Karpas-422 (cell line): ENCODE measurements at places on chromosomes 11 and 22.

DNA sequence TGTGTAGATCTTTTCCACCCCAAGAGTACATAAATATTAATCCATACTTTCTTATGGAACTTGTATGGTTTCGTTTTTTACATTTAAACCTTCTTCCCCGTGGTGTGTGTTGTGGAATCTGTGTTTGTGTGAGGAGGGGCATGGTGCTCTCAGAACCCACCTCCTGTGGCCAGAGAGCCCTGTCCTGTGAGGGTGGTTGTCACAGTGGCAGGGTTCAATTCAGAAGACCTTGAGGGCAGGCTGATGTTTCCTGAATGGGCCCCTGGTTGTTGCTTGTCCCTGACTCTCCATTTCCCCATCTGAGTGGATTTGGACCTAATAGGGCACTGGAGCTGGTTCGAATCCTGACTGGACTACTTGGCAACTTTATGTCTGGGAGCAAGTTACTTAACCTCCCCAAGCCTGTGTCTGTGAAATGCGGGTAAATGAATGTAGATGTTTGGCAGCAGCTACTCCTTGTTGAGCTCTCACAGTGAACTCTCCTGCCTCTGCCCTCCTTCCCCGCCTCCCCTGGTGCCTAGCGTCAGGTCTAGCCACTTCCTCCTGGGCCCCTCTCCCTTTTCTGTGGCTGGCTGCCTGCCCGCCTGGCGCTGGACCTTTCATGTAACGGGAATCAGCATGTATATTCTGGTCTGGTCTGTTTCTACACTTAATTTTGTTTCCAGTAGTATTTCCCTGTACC, 7.3 kb downstream of the NEAT1 start:
- peak; percentile 82 for DNase-seq

GRCh38 chr11:62654297-62654696, 1.2 kb upstream of the INTS5 start:
- DNase-seq: no peak

GRCh38 chr22:46369716-46370583, 34.4 kb downstream of the TRMU start:
- DNase-seq: no peak

DNA sequence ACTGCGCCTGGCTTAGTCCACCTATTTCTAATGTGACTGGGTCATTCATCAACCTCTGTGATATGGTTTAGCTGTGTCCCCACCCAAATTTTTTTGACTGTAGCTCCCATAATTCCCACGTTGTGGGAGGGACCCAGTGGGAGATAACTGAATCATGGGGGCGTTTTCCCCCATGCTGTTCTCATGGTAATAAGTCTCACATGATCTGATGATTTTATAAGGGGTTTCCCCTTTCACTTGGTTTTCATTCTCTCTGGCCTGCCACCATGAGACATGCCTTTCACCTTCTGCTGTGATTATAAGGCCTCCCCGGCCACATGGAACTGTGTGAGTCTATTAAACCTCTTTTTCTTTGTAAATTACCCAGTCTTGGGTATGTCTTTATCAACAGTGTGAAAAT, 8.7 kb downstream of the CENATAC start:
- DNase-seq: no peak

DNA sequence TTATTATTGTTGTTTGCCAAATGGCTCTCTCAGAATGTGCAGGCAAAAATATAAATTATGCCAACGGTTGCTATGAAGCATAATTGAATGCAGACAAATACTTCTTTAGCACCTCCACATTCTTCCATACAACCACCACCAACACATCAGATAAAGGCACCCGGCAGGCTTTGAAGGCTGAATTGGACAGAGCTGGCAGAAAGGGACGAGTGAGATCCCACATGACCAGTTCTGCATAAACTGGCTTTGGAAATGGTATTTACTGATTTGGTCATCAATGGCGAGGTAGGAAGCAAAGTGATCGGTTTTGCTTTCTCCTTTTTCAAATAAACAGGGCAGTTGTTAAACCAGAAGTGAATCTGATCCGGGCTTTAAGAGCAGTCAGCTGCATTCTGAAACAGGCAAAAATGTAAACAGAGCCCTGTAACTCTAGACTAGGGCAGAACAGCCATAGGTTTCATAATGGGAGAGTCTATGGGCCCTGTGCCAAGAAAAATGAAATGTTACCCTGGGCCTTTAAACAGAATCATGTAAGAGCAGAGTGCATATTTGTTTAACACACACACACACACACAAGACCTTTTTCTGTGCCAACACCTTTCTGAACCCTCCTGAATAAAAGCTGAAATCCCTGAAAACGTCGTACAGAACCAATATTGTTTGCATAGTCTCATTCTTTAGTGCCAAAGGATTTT, 97.7 kb downstream of the MPPED2 start:
- no peak for DNase-seq

DNA sequence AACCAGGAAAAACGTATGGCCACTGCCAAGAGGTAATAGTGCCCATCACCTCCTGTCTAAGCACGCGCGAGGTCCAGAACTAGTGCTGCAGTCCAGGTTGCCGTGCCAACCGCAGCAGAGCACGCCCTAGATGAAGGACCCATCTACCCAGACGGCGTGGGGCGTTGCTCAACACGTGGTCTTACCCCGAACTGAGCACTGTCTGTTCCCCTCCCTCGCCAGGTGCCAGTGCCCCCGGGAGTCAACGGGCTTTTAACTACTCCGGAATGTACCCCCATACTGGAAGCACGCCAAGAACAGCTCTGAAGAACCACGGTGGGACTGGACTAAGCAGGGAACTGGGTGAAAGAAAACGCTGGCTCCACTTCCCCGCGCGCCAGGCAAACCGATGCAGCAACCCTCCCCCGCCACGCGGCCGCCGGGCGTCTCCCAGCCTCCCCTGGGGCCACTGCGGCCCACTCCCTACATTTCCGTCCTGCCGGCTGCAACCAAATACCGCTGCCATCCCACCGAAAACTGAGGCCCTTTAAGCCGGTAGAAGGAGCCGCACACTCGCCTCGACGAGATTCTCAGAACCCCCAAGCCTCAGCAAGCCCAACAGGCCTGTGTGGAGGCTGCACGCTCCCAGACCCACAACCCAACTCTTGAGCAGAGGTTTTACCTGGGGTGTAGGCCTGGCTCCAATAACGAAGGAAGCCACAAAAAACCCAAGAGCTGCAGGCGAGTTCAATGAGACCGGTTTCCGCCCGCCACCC, at the start of gene HSPA8:
Gene HSPA8 (minus strand): TSS at position 734 of the 755 bp plus-strand sequence. CDS start 812 bp downstream, outside the sequence.
- peak; percentile 68 for DNase-seq

DNA sequence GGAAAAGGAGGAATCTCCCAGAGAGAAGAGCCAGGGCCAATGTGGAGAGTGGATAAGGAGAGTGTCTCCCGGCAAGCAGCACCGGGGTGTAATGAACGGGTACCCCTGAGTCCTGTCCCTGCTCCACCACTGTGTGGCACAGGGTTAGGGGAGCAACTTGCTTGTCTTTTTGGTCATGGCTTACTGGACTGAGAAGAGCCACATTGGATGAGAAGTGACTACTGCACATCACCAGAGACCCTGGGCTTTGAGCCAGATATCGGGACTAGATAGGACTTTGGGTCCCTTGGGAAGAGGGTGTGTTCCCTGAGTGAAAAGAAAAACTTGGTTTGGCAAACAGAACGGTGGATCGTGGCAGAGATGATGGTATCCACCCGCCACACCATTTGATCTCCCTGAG, 24.6 kb downstream of the SDHAF2 start:
- no peak for DNase-seq

DNA sequence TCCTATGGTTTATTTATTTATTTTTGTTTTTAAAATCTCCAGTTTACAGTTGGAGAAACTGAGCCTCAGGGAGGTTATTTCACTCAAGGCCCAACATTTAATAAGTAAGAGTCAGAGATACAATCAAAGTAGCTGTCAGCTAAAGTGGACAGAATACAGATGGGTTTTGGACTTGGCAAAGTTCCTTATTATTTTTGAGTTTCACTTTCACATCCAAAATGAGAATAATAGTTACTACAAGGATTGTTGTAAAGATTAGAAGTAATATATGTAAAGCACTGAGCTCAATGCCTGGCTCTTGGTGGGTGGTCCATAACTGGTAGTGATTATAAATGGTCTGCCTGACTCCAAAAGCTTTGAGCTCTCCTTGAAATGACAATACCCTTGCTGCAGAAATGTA, 87.5 kb upstream of the SESN3 start:
- no peak for DNase-seq

- no peak for DNase-seq
Measured at GRCh38 chr11:75188671-75189070, 37.8 kb downstream of the SLCO2B1 start.

GRCh38 chr22:39623603-39624500, 53.3 kb downstream of the CACNA1I start:
- DNase-seq: no peak

DNA sequence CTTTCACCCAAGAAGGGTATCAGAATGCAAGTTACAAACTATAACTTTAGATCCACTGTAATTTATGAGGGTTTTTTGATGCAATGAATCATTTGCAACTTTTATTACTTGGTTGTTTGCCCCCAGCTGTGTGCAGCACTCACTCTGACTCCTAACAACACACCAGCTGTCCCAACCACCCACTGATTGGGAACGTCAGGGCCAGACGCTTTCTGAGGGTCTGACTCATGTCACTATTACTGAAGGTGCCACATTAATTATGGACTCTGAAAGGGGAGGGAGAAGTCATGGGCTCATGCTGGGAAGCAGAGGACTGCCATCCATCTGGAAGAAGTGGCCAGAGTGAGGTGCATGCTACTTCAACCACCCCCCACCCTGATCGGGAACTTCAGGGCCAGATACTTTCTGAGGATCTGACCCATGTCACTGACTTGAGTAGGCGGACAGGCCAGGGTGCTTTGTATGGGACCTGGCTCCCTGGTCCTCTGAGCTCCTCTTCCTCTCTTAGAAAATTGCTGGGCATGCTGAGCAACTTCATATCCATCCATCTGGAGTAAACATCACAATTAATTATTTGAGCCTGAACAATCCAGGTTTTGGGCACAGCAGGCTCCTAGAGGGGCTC, 44.9 kb upstream of the DRD2 start:
- no peak for DNase-seq

- DNase-seq: no peak
Measured at GRCh38 chr11:109291553-109291952, 130.4 kb upstream of the C11orf87 start.

DNA sequence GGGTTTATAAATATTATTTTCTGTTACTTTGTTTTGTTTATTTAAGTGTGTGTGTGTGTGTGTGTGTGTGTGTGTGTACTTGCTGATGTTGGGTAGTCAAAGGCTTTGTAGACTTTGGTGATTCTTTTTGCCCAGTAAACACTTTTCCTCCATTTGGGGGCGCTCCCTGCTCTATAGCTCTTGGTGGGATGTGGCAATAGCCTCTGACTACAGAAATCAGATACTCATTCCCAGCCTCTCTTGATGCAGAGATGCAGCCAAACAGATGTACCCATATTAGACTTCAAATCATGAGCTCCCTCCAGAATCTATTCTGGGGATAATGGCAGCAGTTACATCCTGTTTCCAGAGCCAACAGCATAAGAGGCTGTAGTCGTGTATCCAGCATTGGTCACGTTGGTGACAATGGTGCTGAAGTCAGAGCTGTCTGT, 33.4 kb upstream of the APOL5 start:
- DNase-seq: peak; percentile 75

DNA sequence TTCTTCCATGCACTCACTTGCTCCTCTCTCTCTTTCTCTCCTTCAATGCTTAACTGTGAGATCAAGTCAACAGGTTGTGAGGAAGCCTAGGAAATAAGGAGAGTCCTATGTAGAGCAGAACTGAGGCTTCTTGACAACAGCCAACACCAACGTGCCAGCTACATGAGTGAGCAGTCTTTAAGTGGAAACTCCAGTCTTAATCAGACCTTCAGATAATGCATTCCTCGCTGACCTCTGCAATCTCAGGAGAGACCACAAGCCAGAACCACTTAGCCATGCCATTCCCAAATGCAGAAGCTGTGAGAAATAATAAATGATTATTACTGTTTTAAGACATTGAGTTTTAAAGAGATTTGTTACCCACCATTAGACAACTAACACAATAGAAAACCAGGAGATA, 6.1 kb upstream of the TEAD1 start:
- no peak for DNase-seq

DNA sequence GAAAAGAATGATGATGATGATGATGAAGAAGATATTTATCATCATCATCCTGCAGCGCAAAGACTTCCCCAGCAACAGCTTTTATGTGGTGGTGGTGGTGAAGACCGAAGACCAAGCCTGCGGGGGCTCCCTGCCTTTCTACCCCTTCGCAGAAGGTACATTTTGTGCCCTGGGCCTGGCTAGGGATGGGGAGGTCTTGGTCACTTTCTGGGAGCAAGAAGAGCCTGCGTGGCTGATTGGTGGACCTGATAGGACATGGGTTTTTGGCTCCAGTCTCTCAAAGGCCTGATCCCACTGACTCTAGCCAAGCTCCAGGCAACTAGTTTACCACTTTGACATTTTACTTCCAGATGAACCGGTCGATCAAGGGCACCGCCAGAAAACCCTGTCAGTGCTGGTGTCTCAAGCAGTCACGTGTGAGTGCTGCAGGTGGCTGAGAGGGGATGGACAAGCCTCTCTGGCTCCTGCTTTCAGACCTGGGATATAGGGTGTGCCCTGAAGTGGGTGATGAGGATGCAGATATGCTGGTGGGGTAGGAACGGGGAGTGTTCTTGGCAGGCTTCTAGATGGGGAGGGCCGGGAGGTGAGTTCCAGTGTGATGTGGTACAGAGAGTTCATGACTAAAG, 5.3 kb downstream of the SIDT2 start:
- DNase-seq: no peak

GRCh38 chr11:30717009-30717408, 130.9 kb upstream of the MPPED2 start:
- DNase-seq: no peak

- DNase-seq: no peak
Measured at GRCh38 chr11:131204282-131204681, 166.1 kb upstream of the NTM start.

DNA sequence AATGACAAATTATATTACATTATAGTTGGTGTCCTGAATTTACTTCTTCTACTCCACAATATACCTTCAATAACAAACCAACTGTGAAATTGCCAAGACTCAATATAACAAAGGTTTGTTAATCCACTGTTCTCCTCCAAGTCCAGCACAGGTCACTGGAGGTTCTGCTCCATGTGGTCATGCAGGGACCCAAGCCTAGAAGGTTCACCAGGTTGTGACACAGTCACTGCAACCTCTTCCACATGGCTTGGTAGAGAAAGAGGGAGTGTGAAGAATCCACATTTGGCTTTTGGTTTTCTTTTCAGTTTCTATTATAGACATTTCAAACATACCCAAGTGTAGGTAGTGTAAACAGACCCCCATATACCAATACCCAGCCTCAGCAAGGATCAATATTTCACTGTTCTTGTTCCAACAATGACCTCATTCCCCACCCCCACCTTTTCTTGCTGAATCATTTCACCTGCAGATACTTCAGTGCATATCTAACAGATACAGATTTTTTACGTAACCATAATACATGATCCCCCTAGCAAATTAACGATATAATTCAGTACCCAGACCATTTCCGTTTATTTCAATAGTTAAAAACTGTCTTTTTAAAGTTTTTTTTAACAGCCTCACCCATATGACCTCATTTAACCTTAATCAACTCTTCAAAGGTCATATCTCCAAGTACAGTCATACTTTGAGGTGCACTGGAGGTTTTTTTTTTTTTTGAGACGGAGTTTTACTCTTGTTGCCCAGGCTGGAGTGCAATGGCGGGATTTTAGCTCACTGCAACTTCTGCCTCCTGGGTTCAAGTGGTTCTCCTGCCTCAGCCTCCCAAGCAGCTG, 14.1 kb downstream of the FGF19 start:
- no peak for DNase-seq
